ENCODE measurements at places on chromosomes 4 and X. TPM values are rescaled to one million over a fixed set of nuclear protein-coding genes. Genes with fewer than 3 reads are reported as not detected.

DNA sequence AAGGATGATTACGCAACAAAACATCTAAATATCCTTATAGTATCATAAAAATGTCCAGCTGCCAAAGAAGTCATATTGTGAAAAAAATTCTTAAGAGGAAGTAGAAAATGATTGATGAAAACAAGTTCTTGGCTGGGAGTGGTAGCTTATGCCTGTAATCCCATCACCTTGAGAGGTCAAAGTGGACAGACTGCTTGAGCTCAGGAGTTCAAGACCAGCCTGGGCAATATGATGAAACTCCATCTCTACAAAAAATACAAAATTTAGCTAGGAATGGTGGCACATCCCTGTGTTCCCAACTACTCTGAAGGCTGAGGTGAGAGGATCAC, 577.6 kb downstream of the KLHL13 start:
- no peaks in the 10 kb centered on the region for H3K36me3 ChIP-seq
- no peak overlapping the region for H3K4me3 ChIP-seq
- H3K4me1 ChIP-seq, result no peaks in the 10 kb centered on the region
- DNase-seq, result no peak

GRCh38 chrX:138775517-138775916, 64.0 kb upstream of the FGF13 start:
- DNase-seq, result no peak
- no peaks in the 10 kb centered on the region for H3K4me1 ChIP-seq
- H3K27ac ChIP-seq, result no peak overlapping the region

DNA sequence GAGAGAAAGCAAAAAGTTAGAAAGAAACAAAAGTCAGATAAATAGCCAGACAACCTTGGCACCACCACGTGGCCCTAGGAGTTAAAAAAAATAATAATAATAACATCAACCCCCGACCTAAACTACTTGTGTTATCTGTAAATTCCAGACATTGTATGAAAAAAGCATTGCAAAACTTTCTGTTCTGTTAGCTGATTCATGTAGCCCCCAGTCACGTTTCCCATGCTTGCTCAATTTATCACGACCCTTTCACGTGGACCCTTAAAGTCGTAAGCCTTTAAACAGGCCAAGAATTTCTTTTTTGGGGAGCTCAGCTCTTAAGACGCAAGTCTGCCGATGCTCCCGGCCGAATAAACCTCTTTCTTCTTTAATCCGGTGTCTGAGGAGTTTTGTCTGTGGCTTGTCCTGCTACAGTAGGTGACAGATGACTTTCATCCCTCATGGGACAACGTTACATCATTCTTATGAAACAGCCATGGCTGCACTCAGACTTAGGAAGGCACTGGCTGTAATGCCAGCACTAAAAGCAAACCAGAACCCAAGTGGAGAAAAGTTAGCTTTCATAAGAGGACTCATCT, 520 bp downstream of the ACOX3 start:
- peak overlapping the region; percentile 92 for H3K4me3 ChIP-seq
- peak overlapping the region; percentile 89 for H3K27ac ChIP-seq
- no peaks in the 10 kb centered on the region for H3K36me3 ChIP-seq
- no peak for DNase-seq

- H3K36me3 ChIP-seq, result no peaks in the 10 kb centered on the region
- no peak overlapping the region for H3K4me3 ChIP-seq
- no peak for DNase-seq
- H3K4me1 ChIP-seq, result no peaks in the 10 kb centered on the region
Observed at GRCh38 chr4:8317474-8317873, 47.9 kb downstream of the HTRA3 start.

The MAB21L2 gene
- total RNA-seq, result not detected

The CENPU gene
- total RNA-seq, result 43.8 TPM

The TMEM144 gene
- not detected for total RNA-seq

The SCRG1 gene
- not detected for total RNA-seq

The TEX13C gene
- total RNA-seq, result not detected
